ENCODE measurements at places on chromosomes 7 and 10.
A peak's percentile ranks its signal among the peaks of the same experiment; 100 is the strongest.

DNA sequence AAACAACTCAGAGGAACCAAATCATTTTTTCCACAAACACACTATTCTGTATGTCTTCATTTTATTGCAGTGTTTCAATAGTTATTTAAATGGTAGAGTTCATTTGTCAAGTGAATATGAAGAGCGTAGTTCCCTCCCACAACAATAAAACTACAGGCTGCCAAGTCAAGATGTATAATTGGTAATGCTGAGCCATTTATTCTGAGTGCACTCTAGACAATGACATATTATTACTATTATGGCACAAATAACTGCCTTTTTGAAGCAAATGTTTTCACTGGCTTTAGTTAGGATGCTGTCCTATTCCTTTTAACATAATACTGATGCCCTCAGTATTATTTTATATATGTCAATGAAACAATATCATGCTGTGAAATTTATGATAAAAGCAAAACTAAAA lies 102.7 kb upstream of the PCDH15 start:
- peak; percentile 22 for DNase-seq

- no peak for DNase-seq
These were observed 39.9 kb upstream of the HECW1 start for GRCh38 chr7:43072530-43072929.

GRCh38 chr10:78543749-78544362 lies 510.2 kb downstream of the RPS24 start:
- DNase-seq = no peak

GRCh38 chr10:121516093-121516865 lies 82.0 kb downstream of the FGFR2 start:
- no peak for DNase-seq

DNA sequence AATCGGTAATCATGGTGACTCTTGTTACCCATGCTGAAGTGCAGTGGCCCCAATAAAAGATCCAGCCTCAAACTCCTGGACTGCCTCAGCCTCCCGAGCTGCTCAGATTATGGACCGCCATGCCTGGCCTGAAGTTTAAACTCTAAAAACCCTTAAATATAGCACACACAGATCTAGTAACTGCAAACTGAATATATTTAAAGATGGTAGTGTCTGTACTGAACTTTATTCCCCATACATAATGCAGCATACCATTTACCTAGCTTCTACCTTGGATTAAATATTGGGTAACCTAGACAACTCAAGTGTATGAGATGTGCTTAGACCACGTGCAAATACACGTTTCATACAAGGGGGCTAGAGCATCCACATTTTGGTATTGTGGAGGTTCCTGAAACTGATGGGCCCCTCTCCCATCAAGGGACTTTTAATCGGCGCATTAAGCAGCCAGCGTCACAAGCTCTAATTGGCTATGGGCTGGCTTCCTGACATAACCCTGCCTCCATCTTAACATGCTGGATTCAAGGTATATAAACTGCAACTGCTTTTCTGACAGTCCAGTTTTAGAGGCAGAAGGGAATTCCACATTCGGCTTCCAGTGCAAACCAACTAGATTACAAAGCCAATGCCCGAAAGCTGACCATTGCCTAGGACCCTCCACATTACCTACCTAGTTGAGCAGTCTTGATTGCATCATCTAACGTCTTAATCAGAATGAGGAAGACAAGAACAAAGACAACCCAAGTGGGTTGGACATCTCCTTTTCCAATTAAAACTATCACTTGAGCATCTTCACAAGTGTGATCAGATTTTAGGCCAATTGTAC lies 13.0 kb downstream of the HNRNPA2B1 start:
- no peak for DNase-seq

DNA sequence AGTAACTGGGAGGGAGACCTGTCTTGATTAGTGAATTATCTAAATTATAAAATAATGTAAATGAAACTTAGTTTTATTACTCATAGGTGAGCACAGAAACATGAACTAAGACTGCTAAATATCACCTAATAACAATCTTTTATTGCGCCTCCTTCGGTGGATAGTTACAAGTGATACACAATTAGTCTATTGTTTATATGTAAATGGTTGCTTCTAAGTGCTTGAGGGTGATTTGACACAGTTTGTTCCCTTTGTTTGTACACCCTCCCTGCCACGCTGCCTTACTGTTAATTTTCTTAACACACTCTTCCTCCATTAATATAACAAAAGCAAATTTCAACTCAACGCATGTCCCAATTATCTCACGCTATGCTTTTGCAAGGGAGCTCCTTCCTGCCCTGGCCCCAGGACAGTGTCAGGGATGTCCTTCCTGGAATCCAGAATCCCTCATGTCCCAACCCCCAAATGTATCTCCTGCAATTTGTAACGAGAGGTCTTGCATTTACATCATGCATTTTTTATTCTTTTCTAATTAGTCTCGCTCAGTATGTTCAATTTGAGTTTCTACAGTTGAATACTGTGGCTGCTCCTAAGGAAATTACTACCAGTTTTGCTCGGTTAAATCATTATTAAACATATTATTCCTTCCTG lies 4.2 kb downstream of the NPSR1 start:
- DNase-seq = no peak

DNA sequence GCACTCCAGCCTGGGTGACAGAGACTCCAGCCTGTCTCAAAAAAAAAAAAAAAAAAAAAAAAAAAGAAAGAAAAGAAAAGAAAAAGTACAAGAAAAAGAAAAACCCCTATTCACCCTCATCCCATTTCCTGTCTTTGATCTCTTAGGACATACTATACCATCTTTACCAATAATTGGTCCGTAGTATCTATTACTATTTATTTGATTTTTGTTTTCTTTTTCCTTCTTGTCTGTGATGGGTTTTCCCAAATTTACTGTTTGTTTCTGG lies 41.6 kb downstream of the PDIA4 start:
- DNase-seq = no peak

DNA sequence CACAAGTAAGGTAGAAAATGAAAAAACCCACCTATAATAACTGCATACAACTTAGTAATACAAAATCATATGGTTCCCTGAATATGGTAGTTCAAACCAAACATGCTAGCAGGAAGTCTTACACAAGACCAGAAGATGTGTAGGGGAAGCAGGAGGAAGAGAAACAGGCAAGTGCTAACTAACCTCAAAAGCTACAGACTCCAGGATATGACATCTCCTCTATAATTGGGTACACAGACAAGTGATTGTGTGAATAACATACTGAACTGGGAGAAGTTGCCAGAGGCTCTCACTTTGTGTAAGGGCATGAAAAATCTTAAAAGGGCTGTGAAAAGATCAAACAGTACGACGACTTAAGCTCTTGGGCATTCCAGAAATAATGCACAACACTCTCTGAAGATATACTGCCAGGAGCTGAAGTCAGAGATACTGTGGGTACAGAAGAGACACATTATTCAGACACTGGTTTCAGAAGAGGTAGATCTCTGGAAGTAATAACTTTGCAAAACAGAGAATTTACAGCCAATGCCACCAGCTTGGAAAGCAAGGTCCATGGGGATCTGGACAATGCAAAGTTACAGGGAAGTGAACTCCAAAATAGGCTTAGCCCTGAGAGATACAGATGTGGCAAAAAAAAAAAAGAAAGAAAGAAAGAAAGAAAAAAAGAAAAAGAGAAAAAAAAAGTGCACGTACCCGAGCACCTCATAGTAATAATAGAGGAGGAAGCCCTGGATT lies 767.2 kb downstream of the TNS3 start:
- no peak for DNase-seq

GRCh38 chr7:30069096-30069867 lies 41.1 kb downstream of the PLEKHA8 start:
- no peak for DNase-seq

- no peak for DNase-seq
These were observed 46.3 kb downstream of the PLEKHA8 start for GRCh38 chr7:30074422-30075030.

- no peak for DNase-seq
These were observed 906.7 kb upstream of the AUTS2 start for GRCh38 chr7:68691261-68692216.

DNA sequence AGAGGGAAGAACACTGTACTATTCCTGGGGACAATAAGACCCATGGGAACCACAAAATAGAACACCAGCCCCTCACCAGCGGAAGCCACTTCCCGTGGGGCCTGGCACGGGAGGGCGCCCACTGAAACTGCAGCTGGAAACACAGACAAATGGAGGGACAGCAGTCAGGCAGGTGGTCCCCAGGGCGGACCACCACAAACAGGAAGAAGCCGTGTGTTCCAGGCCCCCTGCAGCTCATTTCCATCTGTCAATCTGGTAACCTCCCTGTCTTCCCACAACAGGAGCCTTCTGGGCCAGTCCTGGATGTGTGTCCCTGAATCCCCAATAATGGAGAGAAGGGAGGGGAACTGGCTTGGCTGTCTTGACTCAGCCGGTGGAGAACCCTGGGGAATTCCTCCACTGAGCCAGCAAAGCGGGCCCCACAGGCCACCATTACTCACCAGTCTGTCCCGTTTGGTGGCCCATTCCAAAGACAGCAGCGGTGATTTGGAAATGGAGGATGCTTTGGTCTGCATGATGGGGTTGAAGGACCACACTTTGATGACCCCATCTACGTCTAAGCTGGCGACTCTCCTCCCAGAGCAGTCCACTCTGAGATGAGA lies 16.7 kb downstream of the WDR91 start:
- no peak for DNase-seq

DNA sequence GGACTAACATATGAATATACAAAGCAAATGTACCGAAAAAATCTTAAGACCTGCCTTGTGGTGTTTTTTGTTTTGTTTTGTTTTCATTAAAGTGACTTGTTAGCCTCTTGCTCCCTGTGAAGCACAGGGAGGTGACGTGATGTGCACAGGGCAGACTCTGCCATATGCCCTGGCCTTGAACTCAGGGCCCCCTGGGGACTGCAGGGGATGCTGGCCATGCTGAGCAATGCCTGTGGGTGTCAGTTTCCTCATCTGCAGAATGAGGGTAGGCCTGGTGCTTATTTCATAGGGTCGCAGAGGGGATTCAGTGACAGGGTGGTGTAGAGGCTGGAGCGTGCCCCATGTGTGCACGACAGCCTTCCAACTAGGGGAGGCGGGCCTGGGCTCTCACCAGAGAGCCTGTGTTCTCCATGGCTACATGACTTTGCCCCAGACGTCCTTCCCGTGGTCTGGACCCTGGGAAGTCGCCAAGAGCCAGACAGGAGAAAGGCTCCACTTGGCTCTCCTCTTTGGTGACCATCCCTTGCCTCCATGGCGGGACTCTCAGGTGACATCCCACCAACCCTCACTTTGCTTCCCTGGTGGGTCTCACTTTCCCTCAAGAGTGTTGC lies 14.5 kb downstream of the EGFR start:
- DNase-seq = no peak

GRCh38 chr10:8159341-8160165 lies 105.1 kb downstream of the GATA3 start:
- no peak for DNase-seq

DNA sequence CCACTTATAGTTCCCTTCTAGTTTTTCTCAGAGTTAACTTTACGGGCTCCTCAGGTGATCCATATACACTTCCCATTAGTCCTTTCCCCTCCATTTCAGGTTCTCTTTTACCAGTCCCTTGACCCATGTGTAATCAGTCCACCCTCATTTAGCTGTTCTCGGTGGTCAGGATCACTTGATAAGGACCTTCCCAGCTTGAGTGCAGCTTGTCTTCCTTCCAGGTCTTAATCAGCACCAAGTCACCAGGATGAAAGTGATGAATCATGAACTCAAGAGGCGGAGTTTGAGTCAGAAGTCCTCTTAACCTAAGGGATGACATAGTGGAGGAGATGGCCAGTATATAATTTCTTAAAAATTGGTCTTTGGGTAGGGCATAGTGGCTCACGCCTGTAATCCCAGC lies 63.1 kb upstream of the CNTNAP2 start:
- no peak for DNase-seq

DNA sequence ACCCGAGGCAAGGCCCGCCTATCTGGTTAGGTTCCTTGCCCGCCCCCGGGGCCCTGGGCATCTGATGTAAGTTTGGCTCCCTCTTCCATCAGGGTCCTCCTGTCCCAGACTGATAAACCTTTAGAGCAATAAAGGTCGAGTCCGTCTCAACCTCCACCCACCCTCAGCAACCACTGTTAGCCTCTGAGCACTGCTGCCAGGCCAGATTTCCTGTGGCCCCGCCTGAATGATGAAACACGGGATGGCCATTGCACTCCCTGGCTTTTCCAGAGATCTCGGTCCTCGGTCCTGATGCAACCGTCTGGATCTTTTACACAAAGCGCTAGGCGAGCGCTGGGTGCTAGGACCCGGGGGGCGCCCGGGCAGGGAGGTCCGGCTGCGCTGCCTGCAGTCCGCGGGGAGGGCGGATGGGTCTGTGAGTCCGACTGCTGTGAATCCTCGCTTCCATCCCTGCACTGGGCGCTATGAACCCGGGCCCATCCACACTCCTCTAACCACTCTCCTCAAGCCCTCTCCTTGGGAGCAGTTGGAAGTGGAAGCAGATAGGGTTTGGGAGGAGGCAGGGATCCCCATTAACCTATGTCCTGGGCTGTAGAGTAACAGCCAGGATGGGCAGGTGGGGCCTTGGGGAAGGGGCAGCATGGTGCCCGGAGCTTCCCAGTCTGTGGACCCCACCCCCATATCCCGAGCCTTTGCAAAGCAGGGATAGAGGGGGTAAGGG lies 875 bp upstream of the DDIT4 start:
- DNase-seq = no peak

- no peak for DNase-seq
These were observed 570.1 kb upstream of the MGMT start for GRCh38 chr10:128896963-128897362.

- no peak for DNase-seq
These were observed 5.4 kb downstream of the BMPER start for GRCh38 chr7:33910756-33911155.

GRCh38 chr7:26419198-26419597 lies 127.5 kb downstream of the SNX10 start:
- DNase-seq = no peak

DNA sequence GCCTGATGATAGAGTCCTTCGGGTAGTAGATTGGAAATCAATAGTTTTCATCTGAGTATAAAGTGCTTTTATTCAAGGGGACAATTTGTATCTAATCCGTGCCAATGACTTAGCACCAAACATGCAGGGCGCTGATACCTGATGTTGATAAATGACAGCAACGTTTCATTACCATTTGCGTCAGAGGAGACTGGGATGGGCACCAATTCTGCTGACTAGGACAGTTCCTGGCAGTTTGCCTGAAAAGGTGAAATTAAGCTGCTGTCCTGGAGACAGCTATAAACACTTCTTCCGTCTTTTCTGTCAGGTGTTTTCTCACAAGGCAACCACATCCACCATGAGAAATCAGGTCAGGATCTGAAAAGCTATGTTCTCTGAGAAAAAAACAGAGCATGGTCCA lies 1136.4 kb downstream of the TYW1 start:
- DNase-seq = no peak

- no peak for DNase-seq
These were observed 91.5 kb downstream of the ARID5B start for GRCh38 chr10:61992671-61993668.

- no peak for DNase-seq
These were observed 248.2 kb downstream of the COBL start for GRCh38 chr7:51068401-51068800.

DNA sequence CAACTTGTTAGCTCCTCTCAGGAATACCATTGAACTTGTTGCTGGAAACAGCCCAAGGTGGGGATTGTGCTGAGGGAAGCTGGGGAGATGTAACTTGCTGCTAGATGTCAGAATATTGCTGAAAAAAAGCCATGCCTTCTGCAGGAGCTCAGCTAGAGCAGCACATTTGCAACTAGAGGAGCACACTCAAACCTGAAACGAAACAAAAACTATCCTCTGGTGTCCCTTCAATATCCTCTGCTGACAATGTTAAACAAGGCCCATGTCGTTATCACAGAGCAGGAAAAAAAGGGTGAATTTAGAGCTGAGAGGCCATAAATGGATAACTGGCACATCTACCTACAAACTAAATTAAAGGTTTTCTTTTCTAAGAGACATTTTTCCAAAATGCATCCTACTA lies 53.7 kb upstream of the MACC1 start:
- DNase-seq = no peak
